Dermis microvascular lymphatic vessel endothelial cell (primary cell): ENCODE measurements at places on chromosomes 5 and 9.

GRCh38 chr5:1299961-1300360 lies 5.1 kb upstream of the TERT start:
- no peak for DNase-seq

DNA sequence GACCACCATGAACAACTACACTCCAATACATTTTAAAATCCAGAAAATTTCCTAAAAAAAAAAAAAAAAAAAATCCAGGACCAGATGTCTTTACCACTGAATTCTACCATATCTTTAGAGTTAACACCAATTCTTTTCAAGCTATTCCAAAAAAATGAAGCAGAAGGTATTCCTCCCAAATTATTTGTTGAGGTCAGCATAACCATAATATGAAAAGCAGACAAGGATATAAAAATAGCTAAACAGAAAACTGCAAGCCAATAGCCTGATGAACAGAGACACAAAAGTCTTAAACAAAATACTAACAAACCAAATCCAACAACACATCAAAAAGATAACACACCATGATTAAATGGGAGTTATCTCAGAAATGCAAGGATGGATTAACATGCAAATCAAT lies 695.4 kb downstream of the PTPRD start:
- DNase-seq = no peak

DNA sequence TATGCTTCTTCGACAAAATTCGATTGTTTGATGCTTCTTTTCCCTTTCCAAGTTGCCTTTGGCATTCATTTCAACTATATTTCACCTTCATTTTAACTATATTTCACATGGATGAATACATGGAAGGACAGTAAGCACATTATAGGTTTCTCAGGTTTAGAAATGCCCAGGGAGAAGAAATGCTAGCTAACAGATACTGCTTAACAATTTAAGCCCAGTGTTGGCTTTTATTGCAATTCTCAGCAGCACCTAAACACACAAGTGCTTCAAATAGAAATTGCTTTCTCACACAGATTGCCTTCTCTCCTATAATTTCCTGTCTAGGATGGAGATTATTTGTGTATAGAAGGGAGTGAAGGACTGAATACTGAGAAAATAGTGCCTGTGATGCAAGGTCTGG lies 30.2 kb upstream of the SMC5 start:
- DNase-seq = no peak

- DNase-seq = no peak
Measured at GRCh38 chr9:106111039-106111730, 416.8 kb downstream of the TMEM38B start.

GRCh38 chr5:129067745-129068144 lies 26.8 kb upstream of the ISOC1 start:
- DNase-seq = no peak

DNA sequence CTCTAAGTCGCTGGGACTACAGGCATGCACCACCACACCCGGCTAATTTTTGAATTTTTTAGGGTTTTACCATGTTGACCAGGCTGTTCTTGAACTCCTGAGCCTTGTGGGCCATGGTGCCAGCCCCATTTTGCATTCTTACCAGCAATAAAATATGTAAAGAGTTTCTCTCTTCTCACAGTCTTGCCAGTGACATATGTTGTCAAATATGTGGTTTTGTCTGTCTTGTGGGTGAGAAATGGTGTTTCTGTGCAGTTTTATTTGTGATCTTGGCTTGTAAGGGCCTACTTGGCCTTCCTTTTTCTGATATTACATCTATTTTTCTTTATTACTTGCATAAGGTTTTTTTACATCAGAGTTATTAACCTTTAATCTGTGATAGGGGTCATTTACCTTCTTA lies 47.1 kb downstream of the SPIN1 start:
- no peak for DNase-seq

DNA sequence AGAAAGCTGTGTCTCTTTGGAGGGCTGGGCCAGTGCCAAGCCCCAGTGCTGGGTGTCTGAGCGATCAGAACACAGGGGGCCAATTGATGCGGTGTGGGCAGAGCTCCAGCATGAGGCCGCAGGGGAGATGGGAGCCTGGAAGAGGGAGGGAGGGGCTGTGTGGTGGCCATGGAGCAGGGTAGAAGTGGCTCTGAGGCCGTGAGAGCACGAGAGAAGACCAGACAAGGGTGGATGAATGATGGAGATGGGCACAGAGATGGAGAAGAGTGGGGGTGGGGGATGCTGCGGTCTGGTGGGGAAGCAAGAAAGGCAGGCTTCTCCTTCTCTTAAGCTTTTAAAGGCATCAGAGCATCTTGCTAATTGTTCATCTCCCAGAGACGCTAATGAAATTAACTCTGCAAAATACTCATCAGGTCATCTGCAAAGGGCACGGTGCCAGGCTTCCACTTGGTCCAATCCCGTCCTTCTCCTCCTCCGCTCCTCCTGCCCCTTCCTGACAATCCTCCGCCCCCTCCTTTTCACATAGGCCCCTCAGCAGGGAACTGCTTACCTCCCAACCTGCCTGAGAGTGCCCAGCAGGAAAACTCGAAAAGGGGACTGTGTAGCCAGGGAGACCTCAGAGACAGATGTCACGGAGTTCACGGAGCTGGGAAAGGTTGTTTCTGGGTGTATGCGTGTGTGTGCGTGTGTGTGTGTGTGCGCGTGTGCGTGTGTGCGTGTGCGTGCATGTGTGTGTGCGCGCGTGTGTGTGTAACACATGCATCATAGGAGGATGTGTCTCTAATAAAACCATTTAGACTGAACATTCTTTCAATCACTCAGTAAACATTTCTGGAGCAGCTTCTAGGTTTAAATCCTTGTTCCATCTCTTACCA lies 7.1 kb upstream of the UNC5A start:
- DNase-seq = no peak

DNA sequence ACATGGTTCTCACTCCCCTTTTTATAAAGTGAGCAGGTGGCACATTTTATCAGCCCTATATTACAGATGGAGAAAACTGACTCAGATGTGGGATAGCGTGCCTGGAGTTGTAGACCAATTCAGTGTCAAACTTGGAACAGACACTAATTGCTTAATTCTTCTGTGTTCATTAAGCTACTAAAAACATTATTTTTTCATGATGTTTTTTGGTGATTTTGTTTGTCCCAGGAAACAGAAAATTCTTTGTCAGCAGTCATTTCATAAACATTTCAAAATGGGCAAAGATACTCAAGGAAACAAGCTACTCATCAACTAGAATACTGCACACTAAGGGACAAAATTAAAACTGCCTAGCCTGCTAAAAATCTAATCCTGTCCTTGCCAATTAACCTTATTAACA lies 2.2 kb downstream of the ABHD17B start:
- no peak for DNase-seq

DNA sequence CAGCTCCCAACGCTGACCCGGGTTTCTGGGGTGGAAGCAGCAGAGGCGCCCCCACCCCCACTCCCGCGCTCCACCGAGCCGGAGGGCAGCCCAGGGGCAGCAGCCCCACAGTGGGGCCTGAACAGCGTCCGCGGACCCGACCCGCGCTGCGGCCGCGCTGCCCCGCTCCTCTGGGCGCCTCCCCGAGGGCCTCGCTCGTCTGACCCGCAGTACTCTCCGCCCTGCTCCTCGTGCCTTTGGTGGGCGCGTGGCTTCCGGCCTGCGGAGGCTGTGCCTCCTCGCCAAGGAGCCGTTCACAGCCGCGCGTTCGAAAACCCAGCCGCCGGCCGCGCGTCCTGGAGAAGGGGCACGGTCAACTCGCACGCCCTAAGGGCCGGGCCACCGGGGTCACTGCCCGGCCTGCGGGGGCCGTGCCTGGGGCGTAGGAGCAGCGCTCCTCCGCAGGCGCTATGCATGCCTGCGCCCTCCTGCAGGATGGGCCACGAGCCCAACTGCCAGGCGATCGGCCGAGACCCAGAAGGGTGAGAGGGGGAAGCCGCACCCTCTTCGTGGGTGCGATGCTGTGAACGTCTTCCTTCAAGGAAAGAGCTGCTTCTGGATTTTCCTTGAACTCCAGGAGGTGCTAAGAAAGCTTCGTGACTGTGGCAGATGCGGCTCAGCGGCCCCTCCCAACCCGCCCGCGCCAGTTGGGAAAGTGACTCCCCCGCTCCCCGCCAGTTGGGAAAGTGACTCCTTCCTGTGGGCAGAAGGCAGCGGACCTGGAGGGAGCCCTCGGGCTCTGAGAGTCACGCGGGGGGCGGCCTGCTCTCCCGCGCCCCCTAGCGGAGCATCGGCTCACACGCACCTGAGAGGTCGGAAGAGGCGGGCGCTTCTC lies 82.7 kb downstream of the HSD17B3 start:
- peak; percentile 28 for DNase-seq

DNA sequence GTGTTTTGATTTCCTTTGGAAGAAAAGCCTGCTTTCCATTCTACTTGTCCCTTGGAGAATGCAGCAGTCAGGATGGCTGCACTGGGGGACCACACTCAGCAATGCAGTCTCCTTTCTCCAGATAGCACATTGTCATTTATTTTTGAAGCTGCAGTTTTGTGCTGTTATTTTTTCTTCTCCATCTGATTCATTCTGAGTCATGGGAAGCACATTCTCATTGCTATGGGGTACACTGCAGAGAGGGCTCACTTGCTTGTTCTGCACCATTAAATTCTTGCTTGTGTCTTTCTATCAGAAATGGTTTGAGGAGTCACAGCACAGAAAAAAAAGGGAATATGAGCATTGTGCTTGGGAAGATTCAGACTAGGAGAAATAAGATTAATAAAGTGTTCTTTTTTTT lies 39.7 kb upstream of the POC5 start:
- no peak for DNase-seq
